ENCODE measurements at places on chromosomes 4 and X.

- DNase-seq, result no peak
Observed at GRCh38 chrX:53813670-53814440, 127.3 kb upstream of the HUWE1 start.

GRCh38 chr4:53088152-53088551 is 226.0 kb downstream of the RASL11B start:
- DNase-seq, result no peak

- DNase-seq, result no peak
Observed at GRCh38 chr4:153517159-153517558, 51.0 kb downstream of the TMEM131L start.

- no peak for DNase-seq
Observed at GRCh38 chr4:81418572-81418971, 53.1 kb downstream of the RASGEF1B start.

GRCh38 chr4:100420571-100420970 is 97.3 kb downstream of the EMCN start:
- DNase-seq, result no peak

DNA sequence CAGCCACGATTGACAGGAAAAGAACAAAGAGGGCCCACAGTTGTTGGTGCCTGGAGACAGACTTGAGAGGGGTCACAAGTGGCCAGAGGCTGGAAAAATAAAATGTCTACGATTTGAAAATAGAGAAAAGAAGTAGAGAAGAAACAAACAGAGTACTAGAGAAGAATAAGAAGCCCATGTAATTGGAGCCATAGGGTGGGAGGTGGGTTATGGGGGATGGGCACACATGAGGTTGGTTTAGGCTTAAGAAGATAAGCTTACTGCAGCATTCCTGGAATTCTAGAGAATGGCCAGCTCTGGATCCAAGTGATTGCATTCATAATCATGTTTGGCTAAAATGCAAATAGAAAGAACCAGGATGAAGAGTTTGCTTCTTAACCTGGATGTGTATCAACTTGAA is 210.7 kb downstream of the MAML3 start:
- DNase-seq, result no peak

DNA sequence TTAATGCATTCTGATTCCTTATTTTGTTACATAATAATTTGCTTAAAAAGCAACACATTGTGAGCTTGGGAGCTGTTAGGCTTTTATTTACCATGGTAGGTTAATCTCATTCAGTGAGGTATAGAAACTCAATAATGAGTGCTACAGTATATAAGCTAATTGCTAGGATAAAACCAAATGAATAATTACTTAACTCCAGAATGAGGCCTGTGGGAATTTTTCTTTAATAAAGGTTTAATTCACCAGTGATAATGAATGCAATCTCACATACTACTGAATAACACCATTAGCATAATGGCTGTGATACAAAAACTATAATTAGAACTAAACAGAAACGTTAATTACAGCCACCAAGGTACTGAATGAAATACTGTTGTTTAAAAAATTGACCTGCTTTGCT is 326.3 kb downstream of the IQCM start:
- DNase-seq, result no peak

DNA sequence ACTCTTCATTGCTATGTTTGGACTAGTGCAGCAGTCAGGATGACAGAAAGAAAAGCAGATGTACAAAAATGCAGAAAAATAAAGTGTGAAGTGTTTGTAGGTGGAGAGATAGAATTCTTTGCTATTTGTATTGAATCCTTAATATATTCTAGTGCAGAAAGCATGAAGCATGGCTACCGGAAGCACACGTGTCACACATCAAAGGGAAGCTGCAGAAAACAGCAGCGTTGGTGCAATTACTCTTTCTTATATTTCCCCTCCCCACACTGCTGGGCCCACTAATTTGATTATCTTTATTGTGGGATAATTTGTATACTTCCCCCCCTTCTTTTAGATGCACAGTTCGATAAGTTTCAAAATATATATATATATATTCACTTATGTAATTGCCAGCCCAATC is 35.9 kb upstream of the TAPT1 start:
- no peak for DNase-seq

GRCh38 chr4:146592019-146592418 is 46.7 kb upstream of the POU4F2 start:
- DNase-seq, result no peak

GRCh38 chr4:71300964-71301363 is 37.9 kb upstream of the SLC4A4 start:
- no peak for DNase-seq

DNA sequence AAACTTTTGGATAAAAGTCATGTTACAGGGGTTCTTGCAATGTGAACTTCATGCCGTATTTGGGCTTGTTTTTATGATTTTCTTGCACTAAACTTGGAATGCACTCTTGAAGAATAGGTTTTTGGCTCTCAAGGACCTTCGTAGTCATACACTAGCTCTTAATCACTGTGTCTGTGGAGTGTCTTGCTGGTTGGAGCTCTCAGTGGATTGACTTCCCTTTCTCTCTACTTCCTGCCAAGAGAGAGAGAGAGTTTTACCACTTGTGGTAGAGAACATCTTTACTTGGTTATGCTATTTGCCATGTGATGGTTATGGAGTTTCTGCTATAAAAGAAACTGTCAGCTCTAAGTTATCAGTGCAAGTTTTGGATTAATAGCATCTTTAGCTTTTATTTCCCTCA is 112.4 kb downstream of the BMPR1B start:
- no peak for DNase-seq

DNA sequence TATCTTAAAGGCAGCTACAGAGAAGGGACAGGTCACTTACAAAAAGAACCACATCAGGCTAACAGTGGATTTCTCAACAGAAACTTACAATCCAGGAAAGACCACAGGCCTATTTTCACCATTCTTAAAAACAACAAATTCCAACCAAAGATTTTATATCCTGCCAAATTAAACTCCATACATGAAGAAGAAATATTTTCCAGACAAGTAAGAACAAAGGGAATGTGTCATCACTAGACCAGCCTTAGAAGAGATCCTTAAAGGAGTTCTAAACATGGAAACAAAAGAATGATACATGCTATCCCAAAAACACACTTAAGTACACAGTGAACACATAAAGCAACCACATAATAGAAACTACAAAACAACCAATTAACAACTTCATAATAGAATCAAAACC is 105.6 kb downstream of the ANXA10 start:
- no peak for DNase-seq

DNA sequence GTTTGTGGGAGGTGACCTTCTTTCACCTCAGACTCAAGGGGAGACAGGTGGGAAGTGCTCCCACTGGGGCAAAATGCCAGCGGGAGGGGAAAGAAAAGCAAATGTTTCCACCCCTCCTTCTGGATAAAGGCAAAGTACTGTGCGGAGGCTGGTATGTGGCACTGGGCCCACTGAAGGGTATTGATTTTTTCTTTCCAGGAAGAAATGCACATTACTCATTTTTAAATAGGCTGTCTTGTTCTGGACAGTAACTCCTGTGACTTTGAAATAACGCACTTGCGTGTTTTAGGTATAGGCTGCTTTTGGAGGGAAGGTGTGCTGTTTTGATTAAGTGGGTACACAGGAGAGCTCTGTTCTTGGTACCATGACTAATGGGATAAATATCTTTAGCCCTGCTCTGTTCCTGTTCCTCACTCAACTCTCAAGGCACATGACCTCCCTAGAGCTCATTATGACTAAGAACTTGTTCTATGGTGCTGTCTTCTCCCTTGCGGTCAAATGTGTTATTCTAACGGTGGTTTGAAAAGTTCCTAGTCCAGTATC is 40.7 kb upstream of the MBTPS2 start:
- DNase-seq, result peak; percentile 16

GRCh38 chrX:136589966-136590365 is 58.0 kb downstream of the VGLL1 start:
- DNase-seq, result no peak

DNA sequence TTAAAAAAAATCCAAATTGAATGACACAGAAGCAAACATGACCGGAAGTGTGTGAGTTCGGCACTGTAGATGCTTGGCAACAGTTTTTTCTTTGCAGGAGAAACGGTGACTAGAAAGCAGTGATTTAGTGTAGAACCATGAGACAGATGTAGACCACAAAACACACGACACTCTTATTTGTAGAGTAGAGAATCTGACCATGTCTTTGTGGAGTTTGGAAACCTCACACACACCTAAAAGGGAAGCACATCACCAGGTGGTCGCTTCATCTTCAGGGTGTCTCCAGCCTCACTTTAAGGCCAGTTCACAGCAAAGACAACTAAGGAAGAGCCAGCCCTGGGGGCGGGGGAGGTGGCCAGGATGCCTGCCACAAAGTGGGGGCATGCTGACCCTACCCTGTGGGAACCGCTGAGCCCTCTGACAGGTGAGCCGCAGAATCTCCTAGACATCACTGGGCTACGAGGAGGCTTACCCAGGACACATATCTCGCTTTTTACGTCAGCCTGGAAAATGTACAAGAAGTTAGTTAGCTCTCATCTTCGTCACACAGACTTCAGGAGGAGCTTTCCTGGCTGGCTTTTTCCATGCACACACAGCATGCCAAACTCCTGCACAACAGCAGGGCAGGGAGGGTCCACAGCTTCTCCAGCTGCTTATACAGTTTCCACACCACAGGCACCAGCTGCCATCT is 64.4 kb upstream of the PDLIM3 start:
- no peak for DNase-seq

DNA sequence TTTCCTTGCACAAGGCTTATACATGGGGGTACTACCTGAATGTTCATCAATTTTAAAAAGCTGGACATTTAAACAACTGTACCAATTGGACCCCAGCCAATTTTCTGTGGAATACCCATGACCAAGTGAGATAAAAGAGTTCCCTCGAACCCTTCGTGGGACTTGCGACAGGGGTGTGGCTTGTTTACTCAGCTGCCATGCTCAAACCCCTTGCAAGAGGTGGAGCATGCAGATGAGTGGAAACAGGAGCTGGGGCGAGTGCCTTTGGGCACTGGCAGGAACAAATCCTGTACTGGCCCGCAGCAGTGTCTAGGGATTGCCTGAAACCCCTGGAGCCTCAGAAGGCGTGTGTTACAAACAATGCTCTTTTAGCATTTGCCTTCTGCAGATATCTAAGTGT is 144.2 kb downstream of the PDHA2 start:
- no peak for DNase-seq

DNA sequence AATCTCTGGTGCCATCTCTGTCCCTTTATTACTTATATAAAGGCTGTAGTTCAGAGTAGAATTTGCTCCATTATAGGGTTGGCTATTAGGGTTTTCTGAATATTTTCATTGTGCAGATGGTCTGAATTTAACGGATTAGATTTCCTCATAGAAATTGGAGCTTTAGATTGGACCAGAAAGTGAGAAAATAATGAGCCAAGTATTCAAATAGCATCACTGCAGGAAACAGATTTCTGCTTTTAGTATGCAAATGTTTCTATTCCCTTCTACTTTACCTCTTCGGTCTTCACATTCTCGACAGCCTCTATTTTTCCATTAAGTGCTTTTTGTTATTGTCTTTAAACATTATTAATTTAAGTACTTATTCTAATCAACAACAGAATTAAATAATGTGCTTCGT is 55.4 kb downstream of the TRIM2 start:
- DNase-seq, result no peak

GRCh38 chr4:67451464-67451863 is 93.8 kb downstream of the CENPC start:
- DNase-seq, result peak; percentile 69

DNA sequence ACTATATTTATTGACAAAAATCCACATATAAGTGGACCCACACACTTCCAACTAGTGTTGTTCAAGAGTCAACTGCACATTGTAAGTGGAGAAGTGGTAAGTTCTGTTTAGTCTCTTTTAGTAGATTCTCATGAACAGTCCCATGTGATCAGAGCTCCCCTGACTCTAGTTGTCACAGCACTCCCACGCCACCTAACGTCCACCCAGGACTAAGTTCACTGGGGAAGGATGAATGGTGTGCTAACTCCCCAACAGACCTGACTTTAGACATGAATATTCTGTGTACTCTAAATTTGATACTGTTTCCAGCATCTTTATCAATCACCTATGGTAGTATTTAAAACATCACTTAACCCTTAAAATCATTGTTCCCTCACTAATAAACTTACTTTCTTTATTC is 59.8 kb downstream of the PACRGL start:
- DNase-seq, result no peak

- no peak for DNase-seq
Observed at GRCh38 chrX:15475021-15475420, 18.1 kb downstream of the PIR start.

DNA sequence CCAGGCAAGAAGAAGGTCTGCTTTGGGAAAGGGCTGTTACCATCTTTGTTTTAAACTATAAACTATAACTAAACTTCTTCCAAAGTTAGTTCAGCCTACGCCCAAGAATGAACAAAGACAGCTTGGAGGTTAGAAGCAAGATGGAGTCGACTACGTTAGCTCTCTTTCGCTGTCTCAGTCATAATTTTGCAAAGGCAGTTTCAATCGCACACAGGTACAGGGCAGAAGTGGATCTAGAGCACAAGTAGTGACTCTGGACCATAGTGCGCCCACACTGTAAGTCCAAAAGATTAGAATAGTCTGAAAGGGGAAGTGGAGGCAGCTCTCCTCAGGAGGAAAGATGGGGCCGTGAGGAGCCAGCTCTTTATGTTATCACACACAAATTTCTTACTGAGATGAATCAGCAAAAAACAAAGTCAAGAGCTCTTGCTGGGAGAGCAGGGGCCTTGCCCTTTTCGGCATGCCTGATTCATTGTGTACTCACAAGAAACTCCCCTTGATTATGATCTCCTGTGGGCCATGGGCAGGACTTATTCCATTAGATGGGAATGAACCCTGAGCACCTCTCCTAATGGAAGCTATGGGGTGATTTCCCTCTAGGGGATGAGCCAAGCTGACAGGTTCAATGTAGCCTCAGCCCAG is 58.6 kb downstream of the FUNDC1 start:
- no peak for DNase-seq

- no peak for DNase-seq
Observed at GRCh38 chrX:13147147-13147546, 102.7 kb upstream of the FAM9C start.

GRCh38 chr4:81314196-81314896 is 99.3 kb upstream of the PRKG2 start:
- DNase-seq, result peak; percentile 65

- no peak for DNase-seq
Observed at GRCh38 chr4:10100734-10101216, 15.8 kb downstream of the WDR1 start.

All from RKO (cell line).